ENCODE measurements at places on chromosomes 5 and 9. TPM values are rescaled to one million over a fixed set of nuclear protein-coding genes. Genes with fewer than 3 reads are reported as not detected.

CAVIN4 gene
- 8.8 TPM for total RNA-seq

SEC61B gene
- 49.4 TPM for total RNA-seq

SLC6A3 gene
- 12.5 TPM for total RNA-seq

MARCOL gene
- total RNA-seq, result not detected

TSSK1B gene
- not detected for total RNA-seq

Data from diencephalon (tissue), 1 donor.